ENCODE measurements at places on chromosomes 5 and 9.

GRCh38 chr5:66285343-66285922, 141.3 kb downstream of the SREK1 start:
- DNase-seq, result no peak

- no peak for DNase-seq
Measured at GRCh38 chr5:14501353-14502293, 80.0 kb upstream of the OTULINL start.

DNA sequence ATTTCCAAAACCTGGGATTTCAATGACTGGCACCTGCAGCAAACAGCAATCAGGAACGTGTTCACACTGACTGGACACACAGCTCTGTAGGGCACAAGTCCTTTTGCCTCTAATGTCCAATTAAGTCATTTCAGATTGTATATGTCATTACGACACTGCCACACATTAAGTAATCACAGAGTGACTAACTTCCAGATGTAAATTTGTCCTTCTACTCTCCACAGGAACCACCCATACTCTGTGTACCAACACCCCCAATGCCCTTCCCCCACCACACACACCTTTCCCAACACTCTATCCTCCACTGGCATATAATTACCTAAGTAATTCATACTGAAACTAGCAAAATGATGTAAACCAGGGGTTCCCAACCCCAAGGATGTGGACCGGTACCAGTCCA, 30.5 kb downstream of the LARS1 start:
- no peak for DNase-seq

DNA sequence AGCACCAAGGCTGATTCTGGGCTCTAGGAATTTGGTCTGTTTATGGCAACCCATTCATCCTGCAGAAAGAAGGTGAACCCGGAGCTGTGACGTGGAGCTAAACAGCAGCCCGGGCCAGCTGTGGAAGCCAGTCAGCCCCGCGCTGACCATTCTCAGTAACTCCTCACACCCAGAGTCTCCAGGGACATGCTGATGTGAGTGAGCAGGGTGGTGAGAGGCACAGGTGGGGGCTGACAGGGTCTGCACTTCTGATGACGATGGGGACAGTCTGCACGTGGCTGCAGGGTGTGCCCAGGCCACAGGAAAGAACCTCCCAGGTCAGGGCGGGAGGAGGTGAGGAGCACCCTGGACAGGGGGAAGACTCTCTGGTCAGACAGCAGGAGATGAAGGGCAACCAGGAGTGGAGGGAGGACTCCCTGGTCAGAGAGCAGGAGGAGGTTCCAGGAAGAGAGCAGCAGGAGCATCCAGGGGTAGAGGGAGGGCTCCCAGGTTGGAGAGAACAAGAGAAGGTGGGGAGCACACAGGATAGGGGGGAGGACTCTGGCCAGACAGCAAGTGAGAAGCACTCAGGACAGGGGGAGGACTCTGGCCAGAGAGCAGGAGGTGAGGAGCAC, 26.1 kb upstream of the SLC6A3 start:
- DNase-seq, result no peak

DNA sequence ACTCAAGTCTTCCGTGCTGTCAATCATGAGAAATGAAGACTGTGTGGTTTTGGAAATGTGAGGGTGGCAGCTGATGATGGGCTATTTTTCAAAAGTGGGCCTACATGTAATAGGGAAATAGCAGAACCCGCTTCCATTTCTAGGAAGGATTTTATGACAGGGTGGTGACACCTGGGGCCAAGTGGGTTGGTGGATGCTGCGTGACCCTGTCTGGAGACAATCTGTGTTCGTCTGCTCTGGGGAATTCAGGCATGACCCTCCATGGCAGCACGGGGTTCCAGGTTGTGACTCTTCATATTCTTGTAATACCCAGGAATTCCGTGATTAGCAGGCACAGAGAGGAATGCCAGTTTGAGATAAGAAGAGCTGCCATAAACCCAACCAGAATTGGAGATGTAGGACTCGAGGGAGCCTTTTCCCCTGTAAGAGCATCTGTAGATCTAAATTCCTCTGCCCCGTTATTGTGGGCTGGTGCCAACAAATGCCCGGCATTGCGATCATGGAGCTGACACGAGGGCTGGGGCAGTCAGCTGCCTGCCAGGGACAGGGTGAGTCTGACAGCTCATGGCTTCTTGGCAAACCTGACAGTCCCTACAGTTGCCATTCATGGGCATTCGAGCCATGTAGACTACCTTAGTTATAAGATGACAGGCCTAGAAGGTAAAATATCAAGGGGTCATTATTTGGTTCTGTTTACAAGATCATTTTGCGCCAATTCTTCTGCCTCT, 279.7 kb downstream of the GADD45G start:
- no peak for DNase-seq

DNA sequence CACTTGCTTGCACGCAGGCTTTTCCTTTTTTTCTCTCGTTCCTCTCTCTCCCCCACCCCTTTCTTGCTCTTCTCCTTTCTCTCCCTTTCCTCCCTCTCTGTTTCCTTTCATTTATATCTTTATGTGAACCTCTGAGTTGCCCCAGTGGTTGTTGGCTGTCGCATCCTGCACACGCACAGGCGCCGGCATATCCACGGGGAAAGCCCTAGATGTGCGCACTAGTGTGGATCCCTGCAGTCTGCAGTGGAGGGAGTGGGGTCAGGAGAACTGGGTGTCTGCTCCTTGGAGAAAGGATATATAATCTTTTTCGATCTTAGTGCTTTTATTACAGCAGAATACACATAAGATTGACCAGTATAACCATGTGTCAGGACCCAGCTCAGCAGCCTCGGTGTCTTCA, 223.5 kb downstream of the FANCC start:
- DNase-seq, result no peak

DNA sequence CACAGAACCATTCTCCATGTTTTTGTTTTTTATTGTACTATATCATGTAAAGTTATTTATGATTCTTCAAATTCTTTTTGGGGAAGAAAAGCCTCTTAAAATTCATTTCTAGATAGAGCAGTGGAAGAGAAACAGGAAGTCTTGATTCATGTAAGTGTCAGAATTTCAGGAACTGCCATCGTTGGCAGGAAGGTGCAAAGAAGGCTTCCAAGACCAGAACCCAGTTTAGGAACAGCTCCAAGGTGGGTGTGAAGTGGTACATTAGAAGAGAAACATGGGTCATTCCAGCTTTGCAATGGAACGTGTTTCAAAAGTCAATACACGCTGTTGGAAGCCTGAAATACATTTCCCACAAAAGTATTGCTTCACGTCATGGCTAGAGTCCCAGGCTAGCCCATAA, 14.8 kb downstream of the SAXO1 start:
- DNase-seq, result no peak

- DNase-seq, result no peak
Measured at GRCh38 chr9:20606652-20607051, 15.6 kb downstream of the MLLT3 start.

GRCh38 chr5:127994087-127994660, 89.4 kb upstream of the SLC12A2 start:
- DNase-seq, result no peak

DNA sequence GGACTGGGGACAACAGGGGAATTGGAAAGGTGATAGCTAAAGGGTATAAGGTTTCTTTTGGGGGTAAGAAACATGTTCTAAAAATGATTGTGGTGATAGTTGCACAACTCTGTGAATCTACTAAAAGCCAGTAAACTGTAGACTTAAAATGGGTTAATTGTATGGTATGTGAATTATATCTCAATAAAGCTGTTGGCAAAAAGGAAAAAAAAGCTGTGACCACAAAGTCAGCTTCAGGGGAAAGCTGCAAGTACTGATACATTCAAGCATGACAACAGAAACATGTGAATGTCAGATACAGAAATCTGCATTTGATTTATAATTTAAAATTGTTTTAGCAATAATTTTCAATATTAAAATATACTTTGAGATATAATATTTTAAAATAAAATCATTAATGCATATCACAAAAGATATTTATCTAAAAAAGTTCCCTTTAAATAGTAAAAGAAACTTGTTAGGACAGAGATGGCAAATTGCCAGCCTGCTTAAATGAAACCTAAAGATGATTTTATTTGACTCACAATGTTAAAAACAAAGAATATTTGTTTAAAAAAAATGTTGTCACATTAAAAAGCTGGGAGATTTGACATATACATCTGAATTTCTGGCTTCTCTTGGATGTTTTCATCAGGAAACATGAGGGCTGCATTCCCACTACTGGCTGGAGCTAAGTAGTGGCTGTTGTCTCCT, 66.0 kb downstream of the TBCA start:
- no peak for DNase-seq

DNA sequence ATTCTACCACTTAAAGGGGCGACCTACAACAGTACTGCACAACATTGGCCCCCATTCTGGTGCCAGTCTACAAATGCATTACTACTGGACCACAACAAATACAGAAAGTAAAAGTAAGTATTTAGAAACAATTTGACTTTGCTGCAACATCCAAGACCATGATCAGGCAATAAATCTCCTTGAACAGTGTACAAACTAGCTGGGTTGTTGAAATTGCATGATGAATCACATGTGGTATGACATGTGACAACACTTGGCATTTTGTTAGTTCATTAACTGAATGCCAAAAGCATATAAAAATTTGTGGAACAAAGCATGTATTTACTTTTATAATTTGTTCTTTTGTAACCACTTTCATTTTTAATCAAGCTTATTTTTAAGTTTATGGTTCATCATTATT, 270.5 kb downstream of the NFIB start:
- no peak for DNase-seq

- no peak for DNase-seq
Measured at GRCh38 chr5:42591015-42591414, 165.6 kb upstream of the CCDC152 start.

DNA sequence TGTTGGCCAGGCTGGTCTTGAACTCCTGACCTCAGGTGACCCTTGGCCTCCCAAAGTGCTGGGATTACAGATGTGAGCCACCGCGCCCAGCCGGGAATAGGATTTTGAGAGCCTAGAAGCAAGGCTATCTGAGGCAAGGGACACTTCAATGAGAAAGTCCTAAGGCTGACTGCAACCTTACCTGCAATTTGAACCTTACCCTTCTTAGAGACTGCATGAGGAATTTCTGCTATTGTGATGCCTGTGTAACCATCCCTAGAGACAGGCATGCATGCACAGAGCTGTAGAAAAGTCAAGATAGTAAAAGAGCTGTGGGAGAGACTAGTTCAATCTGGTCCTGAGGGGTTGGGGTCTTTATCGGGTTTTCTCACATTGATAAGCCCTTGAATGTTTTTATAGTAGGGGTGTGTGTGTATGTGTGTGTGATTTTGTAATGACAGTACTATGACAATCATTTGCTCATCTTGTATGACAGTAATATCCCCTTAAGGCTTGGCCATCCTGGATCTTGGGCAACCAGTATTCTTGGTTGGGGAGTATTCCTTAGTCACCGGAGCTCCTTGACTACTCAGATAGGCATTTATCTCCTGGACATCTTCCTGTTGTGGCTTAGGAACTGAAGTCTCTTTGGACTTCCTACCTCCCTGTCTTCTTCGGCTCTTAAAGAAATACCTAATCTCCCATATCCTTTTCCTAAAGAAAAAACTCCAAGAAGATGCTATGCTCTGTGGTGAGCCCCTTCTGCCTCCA, 11.2 kb downstream of the DNAJB5 start:
- DNase-seq, result no peak

DNA sequence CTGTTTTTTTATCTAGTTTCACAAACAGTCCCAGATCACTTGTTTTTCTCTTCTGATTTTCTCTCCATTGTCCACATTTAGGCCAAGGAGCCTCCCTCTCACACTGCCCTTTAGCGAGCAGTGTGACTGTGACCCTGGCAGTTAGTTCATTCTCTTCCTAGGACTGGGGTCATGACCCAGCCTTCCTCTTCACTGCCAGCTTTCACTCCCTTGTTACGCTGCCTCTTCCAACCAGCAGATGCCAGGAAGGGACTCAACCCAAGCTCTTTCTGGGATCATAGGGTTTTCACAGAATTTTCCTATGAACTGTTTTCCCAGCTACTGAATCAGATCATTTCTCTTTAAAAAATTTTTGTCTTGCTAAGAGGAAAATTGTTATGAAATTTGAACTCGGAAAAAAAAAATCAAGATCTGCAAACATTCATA, 70.9 kb downstream of the LMNB1 start:
- DNase-seq, result no peak

- no peak for DNase-seq
Measured at GRCh38 chr9:134294153-134295071, 31.8 kb upstream of the RXRA start.

GRCh38 chr5:32794086-32794485, 83.0 kb downstream of the NPR3 start:
- DNase-seq, result no peak

DNA sequence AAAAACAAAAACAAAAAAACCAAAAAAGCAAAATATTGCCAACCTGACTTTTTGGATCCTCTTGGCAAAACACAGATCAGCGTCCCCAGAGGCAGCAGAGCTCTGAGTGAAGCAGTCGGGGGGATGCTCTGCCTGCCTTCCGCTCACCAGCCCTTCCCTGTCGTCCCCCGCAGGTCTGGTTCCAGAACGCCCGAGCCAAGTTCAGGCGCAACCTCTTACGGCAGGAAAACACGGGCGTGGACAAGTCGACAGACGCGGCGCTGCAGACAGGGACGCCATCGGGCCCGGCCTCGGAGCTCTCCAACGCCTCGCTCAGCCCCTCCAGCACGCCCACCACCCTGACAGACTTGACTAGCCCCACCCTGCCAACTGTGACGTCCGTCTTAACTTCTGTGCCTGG, 20.7 kb downstream of the LHX2 start:
- no peak for DNase-seq

DNA sequence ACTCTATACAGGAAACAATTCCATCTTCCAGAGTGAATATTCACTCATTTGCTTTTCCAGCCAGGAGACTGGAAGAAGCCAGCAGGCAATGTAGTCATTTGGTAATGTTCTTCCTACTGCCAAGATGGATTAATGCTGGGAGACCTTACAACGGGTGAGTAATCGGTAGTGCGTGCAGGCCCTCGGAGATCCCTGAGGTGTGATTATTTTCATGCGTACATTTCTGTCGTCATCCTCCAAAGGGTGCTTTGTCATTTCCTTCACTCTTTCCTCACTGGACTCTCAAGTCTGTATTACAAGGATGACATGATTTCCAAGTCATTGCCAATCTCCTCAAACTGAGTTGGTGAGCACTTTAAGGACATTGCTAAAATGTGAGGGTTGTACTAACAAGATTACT, 263.5 kb downstream of the CWC27 start:
- DNase-seq, result no peak

DNA sequence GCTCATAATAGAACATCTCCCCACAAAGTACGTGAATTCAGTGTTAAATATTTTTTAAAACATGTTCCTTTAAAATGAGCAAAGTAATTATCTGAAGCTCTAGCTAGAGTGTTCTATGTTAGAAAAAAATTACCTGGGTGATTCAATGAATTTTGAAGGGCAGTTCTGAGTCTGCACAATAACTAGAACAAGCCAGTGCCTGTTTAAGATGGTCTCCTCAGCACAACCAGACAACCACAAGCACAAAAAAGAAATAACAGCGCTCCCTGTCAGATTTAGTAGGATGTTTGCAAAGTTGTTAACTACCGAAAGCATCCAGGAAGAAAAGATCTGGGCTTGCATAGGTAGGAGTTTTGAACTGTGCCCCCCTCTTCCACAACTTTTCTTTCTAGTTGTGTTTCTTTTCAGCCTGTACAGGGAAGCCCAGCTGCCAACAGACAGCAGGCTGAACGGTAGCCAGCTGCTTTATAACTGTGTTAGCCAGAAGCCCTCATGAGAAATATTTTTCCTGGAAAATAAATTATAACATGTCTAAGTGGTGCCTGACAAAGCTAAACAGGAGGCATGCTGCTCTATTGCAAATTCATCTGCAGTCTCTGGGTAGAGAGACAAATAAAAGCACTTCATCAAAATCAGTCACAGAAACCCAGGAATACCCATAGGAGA, 1026.9 kb downstream of the MAT2B start:
- no peak for DNase-seq

All from activated CD8-positive, alpha-beta memory T cell treated with anti-CD3 and anti-CD28 coated beads for 48 hours (primary cell).